ENCODE measurements at places on chromosomes 4 and X.
A peak's percentile ranks its signal among the peaks of the same experiment; 100 is the strongest.

DNA sequence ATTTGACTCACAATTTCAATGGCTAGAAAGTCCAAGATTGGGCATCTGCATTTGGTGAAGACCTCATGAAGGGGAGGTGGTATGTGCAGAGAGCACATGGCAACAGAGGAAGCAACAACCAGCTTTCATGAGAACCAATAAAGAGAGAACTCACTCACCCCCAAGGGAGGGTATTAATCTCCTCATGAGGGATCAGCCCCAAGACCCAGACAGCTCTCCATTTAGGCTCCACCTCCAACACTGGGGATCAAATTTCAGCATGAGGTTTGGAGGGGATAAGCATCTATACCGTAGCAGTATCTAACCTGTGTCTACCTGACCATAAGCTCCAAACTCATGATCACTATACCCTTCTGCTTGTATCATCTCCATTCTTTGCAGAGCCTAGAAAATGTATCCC is 9.3 kb upstream of the TBC1D19 start:
- DNase-seq = no peak
- H3K4me3 ChIP-seq = no peak overlapping the region
- H3K27ac ChIP-seq = no peak overlapping the region
- peaks cover 17% of the 10 kb centered on the region for H3K4me1 ChIP-seq
- peaks cover 3% of the 10 kb centered on the region for H3K27me3 ChIP-seq

GRCh38 chr4:38873290-38873944 is 5.8 kb downstream of the FAM114A1 start:
- H3K27ac ChIP-seq = peak overlapping the region; percentile 63
- peaks cover 40% of the 10 kb centered on the region for H3K4me1 ChIP-seq
- H3K4me3 ChIP-seq = no peak overlapping the region

DNA sequence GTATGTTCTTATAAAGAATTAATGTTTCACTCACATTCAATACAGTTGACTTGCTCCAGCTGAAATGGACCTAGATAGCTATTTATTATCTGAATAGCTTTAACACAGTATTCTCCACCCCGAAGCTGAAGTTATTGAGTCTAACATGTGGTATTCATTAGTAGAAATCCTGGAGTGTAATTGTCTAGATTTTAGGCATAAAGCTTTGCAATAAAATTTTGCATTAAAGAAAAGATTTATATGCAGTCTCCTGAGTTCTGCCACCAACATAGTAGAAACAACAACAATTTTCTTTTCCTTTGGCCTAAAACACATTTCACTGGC is 90.2 kb upstream of the DCLK2 start:
- H3K27ac ChIP-seq = peak overlapping the region; percentile 96
- H3K4me3 ChIP-seq = no peak overlapping the region
- no peaks in the 10 kb centered on the region for H3K27me3 ChIP-seq

DNA sequence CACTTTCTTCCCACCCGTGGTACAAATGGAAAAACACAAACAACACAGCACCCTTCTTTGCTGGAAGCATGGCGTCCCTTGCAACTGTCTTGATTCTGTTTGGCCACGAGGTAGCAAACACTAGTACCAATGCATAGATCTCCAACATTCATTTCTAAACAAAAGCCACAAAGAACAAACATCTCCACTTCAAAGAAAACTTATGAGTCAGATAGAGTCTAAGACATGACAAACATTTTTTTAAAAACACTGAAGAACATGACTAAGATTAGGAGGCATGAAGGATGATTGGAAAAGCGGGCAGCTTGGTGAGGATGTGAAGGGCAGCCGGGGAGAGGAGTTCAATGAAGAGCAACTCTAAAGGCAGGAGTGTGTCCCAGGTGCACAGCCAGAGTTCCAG is 197.6 kb upstream of the FAM9B start:
- H3K4me3 ChIP-seq = no peak overlapping the region
- H3K27ac ChIP-seq = no peak overlapping the region
- peaks cover 14% of the 10 kb centered on the region for H3K4me1 ChIP-seq

DNA sequence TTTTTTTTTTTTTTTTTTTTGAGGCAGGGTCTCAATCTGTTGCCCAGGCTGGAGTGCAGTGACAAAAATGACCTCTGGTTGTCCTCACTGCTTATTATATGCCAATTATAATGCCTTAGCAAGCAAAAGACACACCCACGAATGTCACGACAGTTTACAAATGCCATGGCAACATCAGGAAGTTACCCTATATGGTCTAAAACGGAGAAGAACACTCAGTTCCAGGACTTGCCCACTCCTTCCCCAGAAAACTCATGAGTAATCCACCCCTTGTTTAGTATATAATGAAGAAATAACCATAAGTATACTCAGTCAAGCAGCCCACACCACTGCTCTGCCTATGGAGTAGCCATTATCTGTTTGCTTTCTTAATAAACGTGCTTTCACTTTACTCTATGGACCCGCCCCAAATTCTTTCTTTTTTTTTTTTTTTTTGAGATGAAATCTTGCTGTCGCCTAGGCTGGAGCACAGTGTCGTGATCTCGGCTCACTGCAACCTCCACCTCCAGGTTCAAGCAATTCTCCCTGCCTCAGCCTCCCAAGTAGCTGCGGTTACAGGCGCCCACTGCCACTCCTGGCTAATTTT is 106.2 kb downstream of the SMIM20 start:
- H3K4me1 ChIP-seq = peaks cover 19% of the 10 kb centered on the region
- H3K27ac ChIP-seq = no peak overlapping the region
- H3K36me3 ChIP-seq = no peaks in the 10 kb centered on the region
- DNase-seq = no peak
- no peak overlapping the region for H3K4me3 ChIP-seq
- peaks cover 14% of the 10 kb centered on the region for H3K27me3 ChIP-seq

GRCh38 chr4:123578276-123579029 is 181.9 kb downstream of the SPRY1 start:
- peaks cover 20% of the 10 kb centered on the region for H3K36me3 ChIP-seq
- H3K4me1 ChIP-seq = peaks cover 19% of the 10 kb centered on the region
- DNase-seq = no peak
- no peak overlapping the region for H3K4me3 ChIP-seq

- peaks cover 47% of the 10 kb centered on the region for H3K4me1 ChIP-seq
- H3K27ac ChIP-seq = no peak overlapping the region
- no peaks in the 10 kb centered on the region for H3K36me3 ChIP-seq
- H3K4me3 ChIP-seq = no peak overlapping the region
- no peak for DNase-seq
Observed at GRCh38 chr4:107818301-107818910, 6.3 kb upstream of the SGMS2 start.

GRCh38 chr4:16827794-16828724 is 70.4 kb downstream of the LDB2 start:
- H3K27me3 ChIP-seq = no peaks in the 10 kb centered on the region
- peak overlapping the region; percentile 26 for H3K27ac ChIP-seq
- peaks cover 18% of the 10 kb centered on the region for H3K4me1 ChIP-seq
- H3K4me3 ChIP-seq = no peak overlapping the region
- H3K36me3 ChIP-seq = no peaks in the 10 kb centered on the region
- DNase-seq = no peak

DNA sequence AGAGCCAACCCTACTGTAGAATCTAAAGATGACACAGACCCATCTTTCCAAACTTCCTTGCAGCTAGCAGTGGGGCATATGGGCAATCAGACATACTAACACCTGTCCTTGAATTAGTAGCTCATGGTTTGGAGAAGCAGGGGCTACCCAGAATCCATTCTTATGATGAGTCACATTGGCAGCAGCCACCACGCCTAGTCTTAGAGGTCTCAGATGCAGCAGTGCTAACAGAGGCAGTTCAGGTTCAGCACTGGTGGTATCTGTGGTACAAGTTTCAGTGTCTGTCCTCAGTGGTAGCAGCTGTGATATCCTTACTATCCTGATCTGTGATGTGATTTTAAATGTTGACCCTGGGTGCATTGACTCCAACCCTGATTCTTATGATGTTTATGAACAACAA is 68.1 kb downstream of the FRMPD4 start:
- no peaks in the 10 kb centered on the region for H3K4me1 ChIP-seq
- no peaks in the 10 kb centered on the region for H3K36me3 ChIP-seq
- peaks cover 10% of the 10 kb centered on the region for H3K27me3 ChIP-seq
- H3K4me3 ChIP-seq = no peak overlapping the region
- no peak overlapping the region for H3K27ac ChIP-seq

DNA sequence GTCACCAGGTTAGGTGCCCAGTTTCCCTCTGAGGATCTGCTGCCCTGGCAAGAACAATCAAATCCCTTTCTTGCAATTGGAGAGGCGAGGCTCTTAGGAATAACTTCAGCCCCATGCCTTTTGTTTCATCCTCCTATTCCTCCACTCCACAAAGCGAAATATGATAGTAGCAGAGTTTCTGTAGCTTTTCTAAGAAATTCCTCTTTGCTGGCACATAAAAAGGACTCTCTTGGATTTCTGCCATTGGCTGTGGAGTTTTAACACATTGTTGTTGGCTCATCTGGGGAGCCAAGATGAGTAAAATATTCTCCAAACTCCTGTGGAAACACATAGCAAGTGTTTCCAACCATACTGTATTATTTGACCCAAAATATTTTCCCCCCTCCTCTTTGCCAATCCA is 11.0 kb upstream of the ADGRG2 start:
- H3K4me1 ChIP-seq = no peaks in the 10 kb centered on the region
- DNase-seq = no peak
- H3K4me3 ChIP-seq = no peak overlapping the region
- no peaks in the 10 kb centered on the region for H3K36me3 ChIP-seq
- peaks cover 13% of the 10 kb centered on the region for H3K27me3 ChIP-seq

- no peak for DNase-seq
- H3K27me3 ChIP-seq = peaks cover 44% of the 10 kb centered on the region
- H3K4me1 ChIP-seq = peaks cover 52% of the 10 kb centered on the region
- peaks cover 20% of the 10 kb centered on the region for H3K36me3 ChIP-seq
- peak overlapping the region; percentile 38 for H3K4me3 ChIP-seq
- no peak overlapping the region for H3K27ac ChIP-seq
Observed at GRCh38 chrX:370244-370962, 16.3 kb downstream of the PPP2R3B start.

DNA sequence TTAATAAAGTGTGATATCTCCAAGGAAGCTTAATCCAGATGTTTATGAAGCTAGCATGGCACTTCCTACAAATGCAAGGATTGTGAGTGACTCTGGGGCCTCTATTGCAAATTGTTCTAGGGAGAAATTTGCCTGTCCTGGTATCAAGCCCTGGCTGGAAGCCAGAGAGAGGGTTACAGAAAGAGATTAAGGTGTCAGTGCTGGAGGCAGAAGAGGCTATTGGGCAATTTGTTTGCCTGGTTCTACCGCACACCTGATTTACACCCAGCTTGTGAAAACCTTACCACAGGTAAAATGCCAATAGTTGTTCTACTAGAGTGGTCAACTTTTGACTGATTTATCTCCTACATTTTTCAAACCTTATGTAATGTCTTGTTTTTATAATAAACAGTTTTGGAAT is 186.7 kb upstream of the FAT1 start:
- H3K36me3 ChIP-seq = peaks cover 5% of the 10 kb centered on the region
- H3K27ac ChIP-seq = no peak overlapping the region
- DNase-seq = no peak
- peaks cover 9% of the 10 kb centered on the region for H3K4me1 ChIP-seq
- no peaks in the 10 kb centered on the region for H3K27me3 ChIP-seq

All from nephron progenitor cell (in vitro differentiated cells).